CD4-positive, CD25-positive, alpha-beta regulatory T cell (primary cell): ENCODE measurements at places on chromosomes 4 and X.

DNA sequence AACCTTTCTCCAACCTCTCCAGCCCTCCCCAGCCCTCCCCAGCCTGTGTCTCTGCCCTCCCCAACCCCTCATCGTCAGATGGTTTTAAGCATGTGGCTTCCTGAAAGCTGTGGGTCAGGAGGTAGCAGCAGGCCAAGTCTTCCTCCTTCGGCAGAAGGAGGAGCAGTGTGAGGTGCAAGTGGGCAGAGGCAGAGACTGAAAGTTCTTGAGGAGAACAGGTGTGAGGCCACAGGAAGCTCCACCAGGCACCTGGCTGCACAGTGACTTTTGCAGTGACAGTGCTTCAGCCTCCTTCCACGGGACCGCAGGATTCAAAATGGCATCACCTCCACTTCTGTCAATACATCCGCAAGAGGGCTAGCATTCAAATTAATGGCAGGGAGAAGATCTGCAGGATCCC is 203.9 kb upstream of the LEF1 start:
- DNase-seq: peak; percentile 63

GRCh38 chrX:149938881-149939654 is 777 bp upstream of the EOLA2 start:
- peak; percentile 86 for DNase-seq

GRCh38 chr4:2798399-2799223 is 5.7 kb downstream of the SH3BP2 start:
- peak; percentile 43 for DNase-seq

DNA sequence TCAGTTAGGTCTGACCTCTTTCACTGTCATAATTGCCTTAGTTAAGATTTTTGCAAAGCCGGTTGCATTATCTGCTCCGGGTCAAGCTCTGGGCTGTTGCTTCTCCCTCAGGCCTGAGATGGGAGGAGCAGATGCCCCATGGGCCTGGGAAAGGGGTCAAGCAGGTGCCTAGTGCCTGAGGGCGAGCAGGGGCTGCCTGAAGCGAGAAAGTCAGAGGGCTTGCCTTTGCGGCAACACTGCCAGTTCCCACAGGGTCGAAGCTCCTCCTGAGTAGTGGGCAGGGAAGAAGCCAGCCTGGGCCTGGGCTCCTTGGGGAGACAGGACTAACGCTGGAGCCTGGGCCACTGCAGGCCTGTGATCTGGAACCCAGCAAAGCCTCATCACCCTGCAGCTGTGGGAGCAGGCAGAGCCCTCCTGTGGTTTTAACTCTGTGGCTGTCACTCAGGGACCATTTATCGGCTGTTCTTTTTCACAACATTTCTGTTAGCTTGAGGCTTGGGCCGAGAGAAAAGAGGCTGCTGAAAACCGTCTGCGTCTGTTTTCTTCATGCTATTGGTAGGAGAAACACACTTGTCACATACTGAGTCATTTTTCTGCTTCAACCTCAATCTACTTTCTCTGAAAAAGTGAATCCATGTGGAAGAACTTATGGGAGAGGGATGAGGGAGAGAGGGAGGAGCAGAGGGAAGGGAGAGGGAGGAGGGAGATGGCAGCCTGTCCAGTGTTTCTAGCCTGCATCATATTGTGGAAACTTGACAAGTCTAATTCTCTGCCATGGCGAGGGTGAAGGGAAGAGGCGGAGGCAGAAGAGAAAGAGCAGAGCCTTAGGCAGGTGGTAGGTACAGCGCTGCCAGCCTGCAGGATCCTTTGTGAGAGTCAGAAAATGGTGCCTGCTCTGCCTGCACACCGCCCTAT is 68.4 kb downstream of the RHOH start:
- no peak for DNase-seq

- DNase-seq: peak; percentile 68
Observed at GRCh38 chr4:3436798-3437581, 4.8 kb upstream of the HGFAC start.

GRCh38 chr4:81498551-81499099 is 26.9 kb upstream of the RASGEF1B start:
- DNase-seq: no peak

DNA sequence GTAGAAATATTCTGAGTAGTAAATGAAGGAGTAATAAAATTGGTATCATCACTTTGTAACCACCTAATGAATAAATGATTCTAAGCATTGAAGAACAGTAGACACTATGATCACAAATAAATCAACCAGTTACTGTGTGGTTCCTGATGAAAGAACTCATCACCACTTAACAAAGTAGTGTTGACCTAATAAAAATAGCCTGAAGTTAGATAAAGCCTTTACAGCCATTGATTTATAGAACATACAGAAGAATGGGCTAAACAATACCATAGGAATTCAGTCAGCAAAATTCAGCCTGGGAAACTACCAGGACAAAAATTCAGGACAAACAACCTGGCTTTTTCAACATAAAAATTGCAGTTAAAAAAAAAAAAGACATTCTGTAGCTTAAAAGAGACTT is 9.0 kb downstream of the SLC30A9 start:
- no peak for DNase-seq

DNA sequence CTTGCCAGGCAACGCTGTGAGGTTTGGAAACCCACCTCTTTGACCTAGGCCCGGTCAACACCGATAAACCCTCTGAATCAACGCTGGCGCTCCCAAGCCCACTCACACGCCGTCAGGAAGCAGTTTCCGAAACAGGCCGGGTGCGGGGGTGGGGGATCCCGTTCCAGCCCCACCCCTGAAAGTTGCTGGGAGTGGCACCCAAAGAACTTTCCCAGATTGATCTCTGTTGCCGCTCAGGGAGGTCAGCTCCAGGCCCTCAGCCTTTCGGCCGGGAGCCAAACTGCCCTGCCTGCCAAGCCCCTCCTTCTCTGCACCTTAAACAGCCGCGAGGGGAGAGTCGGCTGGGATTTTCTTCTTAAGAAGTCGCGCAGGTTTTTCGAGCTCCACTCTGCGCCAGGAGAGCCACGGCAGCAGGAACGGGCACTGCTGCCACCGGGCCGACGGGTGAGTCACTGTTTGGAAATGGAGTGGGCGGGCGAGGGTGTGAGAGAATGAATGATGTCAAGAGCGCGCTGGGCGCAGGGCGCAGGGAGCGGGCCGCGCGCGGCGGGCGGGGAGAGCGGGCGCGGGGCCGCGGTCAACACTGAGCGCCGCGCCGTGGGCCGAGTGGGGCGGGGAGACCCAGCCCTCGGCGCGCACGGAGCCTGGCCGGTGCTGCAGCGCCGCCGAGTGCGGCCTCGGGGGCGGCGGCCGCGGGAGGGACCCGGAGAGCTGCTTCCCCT is at the start of gene SGMS2:
Gene SGMS2, plus strand, starts transcription at position 583 of the 722 bp plus-strand sequence. CDS start 70,622 bp downstream, outside the sequence.
- peak; percentile 24 for DNase-seq

- DNase-seq: no peak
Observed at GRCh38 chrX:75273483-75273882, 402 bp upstream of the UPRT start.

DNA sequence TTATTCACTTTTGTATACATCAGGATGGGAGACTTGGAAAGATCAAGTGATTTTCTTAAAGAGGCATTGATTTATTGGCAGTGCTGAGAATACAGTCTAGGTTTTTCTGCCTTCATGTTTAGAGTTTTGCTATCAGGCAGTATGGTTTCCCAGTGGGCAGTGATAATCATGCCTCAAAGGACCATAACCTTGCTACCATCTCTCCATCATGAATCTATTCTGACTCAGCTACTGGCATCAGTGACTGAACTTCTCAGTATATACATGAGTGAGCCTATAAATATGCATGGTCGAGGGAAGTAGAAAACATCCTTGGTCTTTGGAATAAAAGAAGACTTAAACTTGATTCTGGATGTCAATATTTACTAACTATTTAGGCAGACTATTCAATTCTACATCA is 562.0 kb upstream of the AADAT start:
- DNase-seq: no peak

DNA sequence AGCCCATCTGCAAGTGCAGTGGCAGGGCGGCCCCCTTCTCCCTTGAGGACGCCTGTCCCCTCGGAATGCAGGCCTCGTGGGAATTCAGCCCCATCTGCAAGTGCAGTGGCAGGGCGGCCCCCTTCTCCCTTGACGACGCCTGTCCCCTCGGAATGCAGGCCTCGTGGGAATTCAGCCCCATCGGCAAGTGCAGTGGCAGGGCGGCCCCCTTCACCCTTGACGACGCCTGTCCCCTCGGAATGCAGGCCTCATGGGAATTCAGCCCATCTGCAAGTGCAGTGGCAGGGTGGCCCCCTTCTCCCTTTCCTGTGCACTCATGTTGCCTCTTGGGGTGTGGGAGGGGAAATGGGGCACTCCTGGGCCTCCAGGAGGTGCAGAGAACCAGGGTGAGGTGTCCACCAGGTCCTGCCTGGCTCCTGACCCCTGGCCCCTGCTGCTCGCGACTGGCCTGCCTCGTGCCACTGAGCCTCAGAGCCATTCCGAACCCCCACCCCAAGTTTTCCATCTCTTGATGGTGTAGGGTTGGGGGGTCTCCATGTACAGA is 6.8 kb upstream of the SLC26A1 start:
- DNase-seq: no peak

- DNase-seq: no peak
Observed at GRCh38 chr4:112312610-112313239, 15.6 kb downstream of the ALPK1 start.

- DNase-seq: no peak
Observed at GRCh38 chr4:8149664-8150063, 8.9 kb downstream of the ABLIM2 start.

- no peak for DNase-seq
Observed at GRCh38 chrX:118878977-118879376, 55.4 kb downstream of the ZCCHC12 start.

- no peak for DNase-seq
Observed at GRCh38 chrX:132671229-132671641, 182.4 kb upstream of the MBNL3 start.

DNA sequence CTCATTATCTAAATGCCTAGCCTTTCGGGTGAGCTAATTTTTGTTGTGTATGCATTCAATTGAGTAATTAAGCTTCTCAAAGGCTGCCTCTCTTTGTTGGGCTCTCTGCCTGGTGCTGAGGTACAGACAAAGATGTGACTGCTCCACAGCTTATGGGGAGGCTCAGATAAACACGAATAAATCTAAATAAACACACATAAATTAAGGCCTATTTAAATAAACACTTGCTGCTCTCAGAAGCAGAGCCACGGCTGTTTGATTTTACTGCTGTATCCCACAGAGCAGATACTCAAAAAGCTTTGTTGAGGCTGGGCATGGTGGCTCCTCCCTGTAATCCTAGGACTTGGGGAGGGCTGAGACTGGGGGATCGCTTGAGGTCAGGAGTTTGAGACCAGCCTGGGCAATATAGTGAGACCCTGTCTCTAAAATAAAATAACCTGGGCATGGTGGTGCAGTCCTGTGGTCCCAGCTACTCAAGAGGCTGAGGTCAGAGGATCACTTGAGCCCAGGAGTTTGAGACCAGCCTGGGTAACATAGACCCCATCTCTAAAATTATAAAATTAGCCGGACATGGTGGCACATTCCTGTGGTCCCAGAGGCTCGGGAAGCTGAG is 8.4 kb upstream of the CD99 start:
- DNase-seq: no peak
